ENCODE measurements at places on chromosomes 13 and 19.

GRCh38 chr13:91162180-91162579 lies 185.3 kb upstream of the MIR17HG start:
- DNase-seq = no peak

- DNase-seq = no peak
Observed at GRCh38 chr13:73740666-73741065, 393.5 kb downstream of the KLF12 start.

DNA sequence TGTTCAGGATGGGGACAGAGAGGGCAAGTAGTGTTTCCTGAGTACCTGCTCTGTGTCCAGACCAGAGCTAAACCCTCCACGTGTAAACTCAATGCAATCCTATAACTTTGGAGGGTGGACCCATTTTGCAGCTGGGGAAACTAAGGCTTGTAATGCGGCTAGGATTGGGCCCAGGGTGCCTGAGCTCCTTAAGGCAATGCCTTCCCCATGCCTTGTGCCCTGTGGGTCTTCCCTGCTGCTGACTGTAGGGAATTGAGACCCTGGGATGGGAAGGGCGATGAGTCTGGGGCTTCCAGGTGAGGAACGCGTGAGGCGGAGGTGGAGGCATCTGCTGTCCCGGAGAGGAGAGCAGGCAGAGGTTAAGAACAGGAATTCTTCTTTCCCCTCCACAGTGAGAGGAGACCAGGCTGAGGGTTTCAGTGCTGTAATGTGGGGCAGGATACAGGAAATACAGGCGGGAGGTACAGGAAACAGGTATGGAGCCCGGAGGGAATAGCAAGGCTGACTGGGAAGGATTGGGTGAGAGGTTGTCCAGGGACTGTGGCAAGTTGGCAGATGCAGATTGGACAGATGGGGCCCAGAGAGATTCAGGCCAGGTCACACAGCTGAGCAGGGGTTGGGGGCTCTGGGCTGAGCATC lies 19.2 kb downstream of the SLC27A1 start:
- DNase-seq = no peak

GRCh38 chr13:95060014-95060519 lies 241.2 kb downstream of the ABCC4 start:
- no peak for DNase-seq

- DNase-seq = no peak
Observed at GRCh38 chr19:13557756-13558398, 51.6 kb upstream of the CACNA1A start.

All from stimulated activated CD8-positive, alpha-beta memory T cell treated with anti-CD3 and anti-CD28 coated beads, Interleukin-4, amount 100 ng/mL, for 4 hours (primary cell).